ENCODE measurements at places on chromosomes 7 and 10.

GRCh38 chr10:72322280-72323058 is 32.2 kb downstream of the DNAJB12 start:
- no peak for DNase-seq

DNA sequence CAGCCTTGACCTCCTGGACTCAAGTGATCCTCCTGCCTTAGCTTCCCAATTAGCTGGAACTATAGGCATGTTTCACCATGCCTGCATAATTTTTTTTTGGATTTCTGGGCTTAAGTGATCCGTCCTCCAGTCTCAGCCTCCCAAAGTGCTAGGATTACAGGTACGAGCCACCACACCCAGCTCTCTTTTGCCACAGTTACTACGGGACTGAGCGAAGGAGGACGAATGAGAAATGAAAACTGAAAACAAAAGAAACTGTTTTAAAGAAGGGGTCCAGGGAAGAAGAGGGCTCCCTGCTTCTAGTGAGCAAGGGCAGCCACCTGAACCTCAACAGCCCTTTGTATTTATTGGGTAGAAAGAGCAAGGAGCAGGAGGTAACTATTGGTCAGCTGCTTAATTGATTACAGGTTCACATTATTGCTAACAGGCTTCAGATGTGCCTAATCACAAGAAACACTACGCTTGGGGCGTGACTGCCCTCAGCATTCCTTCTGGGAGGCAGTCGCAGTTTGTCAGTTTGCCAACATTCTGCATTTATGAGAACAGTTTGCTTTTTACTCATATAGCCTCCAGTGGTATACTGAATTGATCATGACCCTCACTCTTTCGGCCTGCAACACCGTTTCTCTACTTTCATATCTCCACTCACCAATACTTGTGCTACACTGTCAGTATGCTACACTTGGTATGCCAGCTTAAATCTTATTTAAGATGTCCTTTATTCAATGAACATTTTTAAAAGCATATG is 676.8 kb downstream of the DNAJB9 start:
- DNase-seq = no peak

DNA sequence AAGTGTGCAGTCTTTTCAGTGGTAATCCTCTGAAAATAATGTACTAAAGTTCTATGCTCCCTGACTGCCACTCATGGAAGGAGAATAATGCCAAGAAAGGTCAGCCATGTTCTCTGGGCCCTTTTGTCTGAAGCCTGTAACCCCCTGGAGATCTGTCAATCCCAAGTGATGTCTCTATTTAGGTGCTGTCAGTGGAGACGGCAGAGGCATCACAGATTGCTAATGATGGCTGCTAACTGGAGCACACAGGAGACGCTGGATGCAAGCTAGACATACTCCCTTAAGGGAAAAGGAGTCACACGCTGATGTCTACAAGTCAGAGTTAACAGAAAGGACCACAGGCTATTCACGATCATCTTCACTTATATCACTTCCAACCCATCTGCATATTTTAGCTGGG is 118.8 kb downstream of the RSU1 start:
- DNase-seq = no peak

DNA sequence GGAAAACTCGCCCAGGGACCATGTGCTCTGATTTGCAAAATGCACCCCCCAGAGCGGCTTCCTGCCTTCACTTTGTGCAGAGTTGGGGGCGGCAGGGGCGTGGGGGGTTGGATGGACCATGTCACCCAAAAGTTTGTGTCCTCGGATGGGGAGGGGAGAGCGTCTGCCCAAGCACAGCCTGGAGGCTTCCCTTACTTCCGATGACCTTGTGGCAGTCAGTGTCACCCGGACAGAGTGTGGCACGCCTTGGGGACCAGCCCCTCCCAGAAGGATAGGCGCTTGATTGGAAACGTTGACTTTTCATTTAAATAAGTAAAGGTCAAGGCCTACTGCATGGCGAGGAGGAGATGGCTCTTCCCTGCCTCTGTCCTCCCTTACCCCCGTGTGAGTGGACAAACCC is 71.6 kb downstream of the LHPP start:
- no peak for DNase-seq
